Urinary bladder (tissue), 4 donors: ENCODE measurements at places on chromosomes 3 and 15. TPM values are rescaled to one million over a fixed set of nuclear protein-coding genes. Genes with fewer than 3 reads are reported as not detected.

PPM1L gene
- polyA plus RNA-seq: 20.2 TPM

GRCh38 chr3:45756055-45756454 lies 40.3 kb downstream of the SLC6A20 start:
- DNase-seq: no peak

CCNB2 gene
- 0.61 TPM for polyA plus RNA-seq

RLBP1 gene
- not detected for polyA plus RNA-seq

GRCh38 chr3:150050510-150050909 lies 79.8 kb upstream of the PFN2 start:
- DNase-seq: no peak

DNA sequence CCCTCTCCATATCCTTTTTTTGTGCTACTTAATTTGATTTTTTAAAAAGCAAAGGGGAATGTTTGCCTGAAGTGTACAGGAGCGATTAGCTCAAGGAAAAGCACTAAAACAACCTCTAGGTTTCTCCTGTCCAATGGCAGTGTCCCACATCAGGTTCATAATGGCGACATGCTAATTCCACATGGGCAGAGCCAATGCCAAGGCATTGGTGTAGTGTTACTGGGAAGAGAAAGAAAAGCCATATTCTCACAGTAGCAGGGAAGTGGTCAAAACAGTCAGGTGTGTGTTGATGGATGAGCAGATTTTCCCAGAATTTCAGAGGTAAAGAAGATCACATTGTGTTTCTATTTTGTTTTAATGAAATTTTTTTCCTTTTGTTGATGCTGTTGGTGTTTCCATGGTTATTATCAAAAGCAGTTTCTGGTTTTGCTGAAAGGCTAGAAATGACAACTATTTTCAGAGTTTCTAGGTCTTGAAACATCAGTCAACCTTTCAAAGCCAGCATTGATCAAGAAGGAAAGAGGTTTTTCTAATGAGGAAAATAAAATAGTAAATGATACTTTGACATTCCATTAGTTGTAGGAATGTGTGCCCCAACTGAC lies 65.2 kb downstream of the FNDC3B start:
- DNase-seq: no peak

GRCh38 chr3:141926929-141927328 lies 50.5 kb downstream of the ATP1B3 start:
- DNase-seq: no peak

GRCh38 chr3:46462511-46462910 lies 2.2 kb downstream of the LTF start:
- DNase-seq: no peak

DNA sequence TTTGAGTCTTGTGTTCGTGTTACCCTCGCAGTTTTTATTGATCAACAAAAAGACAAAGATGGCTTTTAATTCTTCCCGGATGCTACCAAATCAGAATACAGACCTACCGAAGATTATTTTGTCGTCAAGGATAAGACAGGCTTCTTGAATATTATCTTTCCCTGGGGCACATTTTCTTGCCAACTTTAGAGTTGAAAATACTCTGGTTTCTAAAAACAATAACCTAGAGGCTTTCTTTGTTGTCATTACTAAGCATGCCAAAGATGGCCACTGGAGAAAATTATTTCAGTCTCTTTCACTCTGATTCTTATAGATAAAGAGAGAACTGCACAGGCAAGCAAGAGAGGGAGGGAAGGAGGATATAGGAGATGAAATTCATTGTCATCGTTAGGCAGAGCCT lies 33.9 kb downstream of the OXNAD1 start:
- DNase-seq: no peak

DNA sequence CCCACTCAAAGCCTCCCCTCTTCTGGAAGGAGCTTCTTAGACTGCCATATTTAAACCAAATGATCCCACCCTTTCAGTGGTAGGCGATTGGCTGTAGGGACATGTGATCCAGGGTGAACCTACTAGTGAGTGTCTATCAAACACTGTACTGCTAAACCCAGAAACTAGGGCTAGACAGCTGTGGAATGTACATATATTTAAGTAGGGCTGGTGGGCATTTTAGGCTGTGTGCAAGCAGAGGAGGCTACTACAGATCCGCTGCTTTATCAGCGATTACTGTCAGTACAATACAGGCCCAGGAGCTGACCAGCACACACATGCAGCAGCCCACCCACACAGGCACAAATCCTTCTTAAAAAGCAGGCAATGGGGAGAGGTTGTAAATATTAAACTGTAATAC lies 15.4 kb upstream of the LARP6 start:
- DNase-seq: no peak

VGLL3 gene
- polyA plus RNA-seq: 5.7 TPM

- no peak for DNase-seq
Observed at GRCh38 chr3:116301422-116301821, 143.9 kb downstream of the LSAMP start.

NRG4 gene
- 0.84 TPM for polyA plus RNA-seq

DNA sequence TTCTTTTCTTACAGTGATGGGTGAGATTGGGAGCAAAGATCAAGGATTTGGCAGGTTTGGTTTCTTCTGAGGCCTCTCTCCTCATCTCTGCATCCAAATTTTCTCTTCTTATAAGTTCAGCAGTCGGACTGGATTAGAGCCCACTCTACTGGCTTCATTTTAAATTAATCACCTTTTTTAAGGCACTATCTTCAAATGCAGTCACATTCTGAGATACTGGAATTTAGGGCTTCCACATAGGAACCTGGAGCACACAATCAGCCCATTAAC lies 56.5 kb upstream of the PLSCR4 start:
- no peak for DNase-seq

DNA sequence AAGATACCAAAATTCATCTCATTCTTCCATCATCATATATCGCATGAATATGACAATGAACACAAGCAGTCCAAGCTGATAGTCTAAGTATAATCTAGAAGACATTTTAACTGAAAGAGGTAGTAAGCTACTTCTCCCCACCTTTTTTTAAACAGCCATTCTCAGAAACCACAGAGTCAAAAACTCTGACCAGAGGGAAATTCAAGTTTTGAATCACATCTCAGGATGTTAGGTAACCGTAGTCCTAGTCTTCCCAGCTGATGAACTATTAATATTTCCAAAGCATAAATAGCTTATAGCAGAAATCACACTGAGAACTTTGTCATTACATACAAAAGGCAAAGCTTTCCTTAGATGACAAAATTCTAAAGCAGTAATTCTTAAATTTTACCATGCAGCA lies 25.8 kb downstream of the NPTN start:
- DNase-seq: no peak

FGF7 gene
- 56.4 TPM for polyA plus RNA-seq

SGO1 gene
- polyA plus RNA-seq: 0.15 TPM

DNA sequence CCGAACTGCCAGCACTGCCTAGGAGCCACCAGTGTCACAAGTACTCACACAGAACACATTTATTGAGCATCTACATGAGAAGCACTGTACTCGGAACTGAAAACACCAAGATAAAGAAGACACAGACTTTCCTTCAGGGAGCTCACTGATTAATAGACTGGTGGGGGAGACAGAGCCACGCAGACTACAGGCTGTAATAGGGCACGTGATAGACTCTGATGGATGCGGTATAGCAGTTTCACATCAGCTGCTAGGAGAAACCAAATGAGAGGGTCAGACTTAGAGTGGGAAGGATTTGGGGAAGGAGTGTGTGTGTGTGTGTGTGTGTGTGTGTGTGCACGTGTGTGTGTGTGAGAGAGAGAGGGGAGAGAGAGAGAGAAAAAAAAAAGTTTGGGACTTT lies 12.1 kb downstream of the EPHB1 start:
- no peak for DNase-seq

- no peak for DNase-seq
Observed at GRCh38 chr3:43378066-43378935, 92.0 kb downstream of the SNRK start.

- DNase-seq: no peak
Observed at GRCh38 chr3:112010636-112011035, 11.9 kb downstream of the TAGLN3 start.

DNA sequence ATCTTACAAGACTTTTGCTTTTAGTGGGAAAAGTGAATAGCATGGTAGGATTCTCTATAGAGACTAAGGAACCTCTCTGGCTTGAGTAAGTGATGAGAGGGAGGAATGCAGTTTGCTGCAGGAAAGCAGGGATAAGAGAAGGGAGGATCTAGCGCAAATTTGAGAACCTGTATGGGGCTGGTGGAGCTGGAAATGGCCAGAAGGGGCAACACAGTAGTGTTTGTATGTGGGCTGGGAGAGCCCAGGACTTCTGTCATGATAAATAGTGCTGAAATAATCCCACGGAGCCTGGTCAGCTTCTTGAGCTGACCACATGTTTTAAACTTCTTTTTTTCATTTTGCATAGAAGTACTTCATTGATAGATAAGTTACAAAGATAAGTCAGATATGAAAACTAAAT lies 11.2 kb upstream of the SHC4 start:
- no peak for DNase-seq

- no peak for DNase-seq
Observed at GRCh38 chr3:5260992-5261501, 73.5 kb downstream of the EDEM1 start.

DNA sequence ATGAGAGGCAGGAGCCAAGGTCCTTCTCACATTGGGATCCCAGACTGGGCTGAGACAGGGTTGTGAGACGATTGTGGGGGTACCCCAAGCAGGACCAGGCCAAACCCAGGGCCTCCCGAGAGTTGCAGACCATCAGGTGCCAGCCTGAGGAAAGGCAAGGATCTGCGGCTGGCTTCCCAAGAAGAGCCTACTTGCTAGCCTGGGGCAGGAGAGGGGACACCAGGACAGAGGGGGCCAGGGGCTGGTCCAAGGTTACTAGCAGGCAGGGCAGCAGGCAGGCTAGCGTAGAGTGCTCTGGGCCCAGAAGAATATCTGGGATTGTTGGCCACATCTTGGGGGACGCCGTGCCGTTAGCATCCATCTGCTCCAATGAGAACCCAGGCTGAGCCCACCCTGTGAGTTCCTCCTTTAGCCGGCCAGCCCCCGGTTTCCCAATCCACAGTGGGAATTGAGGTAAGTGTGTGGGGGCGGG lies 546 bp downstream of the CISH start:
- DNase-seq: no peak

GRCh38 chr3:120470870-120471269 lies 20.1 kb upstream of the FSTL1 start:
- no peak for DNase-seq

DNA sequence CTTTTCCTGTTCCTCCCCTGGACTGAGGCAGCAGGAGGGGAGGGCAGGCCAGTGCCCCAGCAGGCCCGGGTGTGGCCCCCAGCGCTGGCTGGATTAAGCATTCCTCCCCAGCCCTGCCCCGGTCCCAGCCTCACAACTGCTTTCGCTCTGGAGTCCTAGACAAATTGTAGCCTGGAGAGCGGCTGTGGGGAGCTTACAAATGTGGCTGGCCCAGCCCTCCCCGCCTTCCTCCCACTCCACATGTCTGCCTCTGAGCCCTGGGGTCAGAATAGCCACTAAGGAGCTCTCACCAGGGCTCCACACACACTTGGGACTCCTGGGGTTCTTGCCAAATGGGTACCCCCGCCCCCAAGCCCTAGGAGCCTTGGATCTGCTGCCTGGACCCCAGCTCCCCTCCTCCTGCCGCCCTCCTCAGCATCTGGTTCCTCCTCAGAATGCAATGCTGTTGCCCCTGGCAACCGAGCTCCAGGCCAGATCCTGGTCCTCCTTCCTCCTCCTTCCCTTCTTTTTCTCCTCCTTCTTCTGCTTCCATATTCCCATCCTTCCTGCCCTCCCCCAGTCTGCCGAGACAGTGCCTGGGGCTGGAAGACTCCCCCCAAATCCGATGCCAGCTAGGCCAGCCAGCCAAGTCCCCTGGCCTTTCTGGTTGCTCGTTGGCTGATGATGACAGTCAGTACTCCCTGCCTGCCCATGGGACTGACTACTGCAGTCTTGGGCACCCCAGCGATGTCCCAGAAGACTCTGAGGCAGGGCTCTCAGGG lies 91.1 kb downstream of the LINGO1 start:
- DNase-seq: no peak

CLDN16 gene
- polyA plus RNA-seq: 0.16 TPM

- DNase-seq: no peak
Observed at GRCh38 chr3:78887029-78887428, 880.8 kb downstream of the ROBO1 start.

GRCh38 chr3:185559706-185560090 lies 7.3 kb upstream of the LIPH start:
- no peak for DNase-seq

DNA sequence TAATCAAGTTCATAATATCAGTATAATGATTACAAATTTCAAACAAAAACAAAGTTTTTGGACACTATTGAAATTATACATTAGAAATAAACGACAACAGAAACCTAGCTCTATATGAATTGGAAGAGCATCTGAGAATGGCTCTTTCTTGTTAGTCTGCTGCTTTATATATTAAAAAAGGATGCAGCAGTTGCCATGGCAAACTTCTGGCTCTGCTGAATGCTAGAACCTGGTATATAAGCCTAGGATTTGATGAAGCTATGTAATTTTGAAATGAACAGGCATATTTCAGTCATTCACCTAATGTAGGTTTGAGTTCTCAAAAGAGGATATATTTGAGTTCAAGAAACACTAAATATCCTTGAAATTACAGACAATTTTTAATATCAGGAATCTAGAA lies 252.7 kb upstream of the KCNMB2 start:
- no peak for DNase-seq

CMTM8 gene
- 10.0 TPM for polyA plus RNA-seq
